Activated CD4-positive, alpha-beta T cell treated with anti-CD3 and anti-CD28 coated beads for 36 hours (primary cell): ENCODE measurements at places on chromosomes 7 and 10.
A peak's percentile ranks its signal among the peaks of the same experiment; 100 is the strongest.

- DNase-seq, result no peak
Measured at GRCh38 chr7:133061792-133062191, 20.1 kb downstream of the CHCHD3 start.

GRCh38 chr7:25646726-25647413 lies 418.6 kb upstream of the NPVF start:
- DNase-seq, result no peak

DNA sequence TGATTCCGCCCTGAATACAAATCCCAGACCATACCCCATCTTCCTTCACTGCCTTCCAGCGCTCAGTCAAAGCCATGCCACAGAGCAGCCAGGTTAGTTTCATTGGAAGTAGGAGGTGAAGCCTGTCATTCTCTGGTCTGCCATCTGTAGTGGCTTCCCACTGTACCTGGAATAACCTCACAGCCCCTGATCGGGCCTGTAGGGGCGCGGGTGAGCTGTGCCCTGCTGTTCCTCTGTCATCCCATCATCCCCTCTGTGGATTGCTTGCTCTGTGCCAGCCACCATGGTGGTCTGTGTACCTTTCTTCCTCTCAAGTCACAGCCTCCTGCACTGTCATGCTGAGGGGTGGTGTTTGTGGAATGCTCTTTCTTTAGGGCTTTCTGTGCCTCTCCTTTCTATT lies 155.1 kb downstream of the ZNF22 start:
- DNase-seq, result no peak

GRCh38 chr7:99447943-99448342 lies 9.2 kb downstream of the CPSF4 start:
- DNase-seq, result peak; percentile 27

DNA sequence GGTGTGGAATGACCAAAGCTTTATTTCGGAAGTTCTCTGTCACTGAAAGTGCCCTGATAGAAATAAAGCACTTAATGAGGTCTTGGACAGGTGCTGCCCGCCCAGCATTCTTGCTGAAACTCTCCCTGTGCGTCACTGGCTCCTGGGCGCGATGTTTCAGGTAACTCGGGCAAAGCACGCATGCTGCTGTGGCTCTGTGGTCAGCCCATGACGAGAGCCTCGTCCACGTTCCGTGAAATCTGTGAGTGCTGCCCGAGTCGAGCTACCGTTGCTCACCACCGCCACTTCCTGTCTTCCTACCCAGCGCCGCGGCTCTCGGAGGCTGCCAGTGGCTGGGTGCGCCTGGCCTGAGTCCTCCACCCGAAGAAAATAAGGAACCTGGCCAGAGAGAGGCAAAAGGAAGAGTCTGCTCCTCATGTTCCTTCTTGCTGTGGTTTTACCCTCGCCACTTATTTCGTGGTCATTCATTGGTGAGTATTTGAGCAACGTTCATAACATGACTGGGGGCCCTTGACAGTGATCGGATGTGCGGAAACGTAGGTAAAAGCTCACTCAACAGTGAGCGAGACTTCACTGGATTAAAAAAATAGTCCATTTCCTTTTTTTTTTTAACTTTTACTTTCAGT lies 95.5 kb downstream of the MAP3K8 start:
- peak; percentile 86 for DNase-seq

GRCh38 chr7:115146148-115146547 lies 224.3 kb downstream of the MDFIC start:
- DNase-seq, result no peak

DNA sequence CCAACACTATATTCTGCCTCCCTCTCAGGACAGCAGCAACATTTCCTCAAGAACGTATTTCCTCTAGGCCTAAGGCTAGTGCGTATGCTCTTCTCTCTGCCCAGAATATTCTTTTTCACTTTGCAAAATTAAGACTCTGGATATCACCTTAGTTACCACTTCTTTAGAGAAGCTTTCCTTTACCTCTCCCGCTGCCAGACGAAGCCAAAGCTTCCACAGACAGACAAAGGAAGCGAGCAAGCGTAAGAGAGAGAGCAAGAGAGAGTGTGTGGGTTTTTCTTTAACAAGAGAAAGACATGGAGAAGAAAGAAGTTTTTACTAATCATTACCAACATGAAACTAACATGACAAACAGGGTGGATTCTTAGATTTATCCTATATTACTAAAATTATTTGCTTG lies 64.1 kb downstream of the P4HA1 start:
- DNase-seq, result no peak

GRCh38 chr7:135150072-135150782 lies 2.4 kb downstream of the TMEM140 start:
- DNase-seq, result no peak

DNA sequence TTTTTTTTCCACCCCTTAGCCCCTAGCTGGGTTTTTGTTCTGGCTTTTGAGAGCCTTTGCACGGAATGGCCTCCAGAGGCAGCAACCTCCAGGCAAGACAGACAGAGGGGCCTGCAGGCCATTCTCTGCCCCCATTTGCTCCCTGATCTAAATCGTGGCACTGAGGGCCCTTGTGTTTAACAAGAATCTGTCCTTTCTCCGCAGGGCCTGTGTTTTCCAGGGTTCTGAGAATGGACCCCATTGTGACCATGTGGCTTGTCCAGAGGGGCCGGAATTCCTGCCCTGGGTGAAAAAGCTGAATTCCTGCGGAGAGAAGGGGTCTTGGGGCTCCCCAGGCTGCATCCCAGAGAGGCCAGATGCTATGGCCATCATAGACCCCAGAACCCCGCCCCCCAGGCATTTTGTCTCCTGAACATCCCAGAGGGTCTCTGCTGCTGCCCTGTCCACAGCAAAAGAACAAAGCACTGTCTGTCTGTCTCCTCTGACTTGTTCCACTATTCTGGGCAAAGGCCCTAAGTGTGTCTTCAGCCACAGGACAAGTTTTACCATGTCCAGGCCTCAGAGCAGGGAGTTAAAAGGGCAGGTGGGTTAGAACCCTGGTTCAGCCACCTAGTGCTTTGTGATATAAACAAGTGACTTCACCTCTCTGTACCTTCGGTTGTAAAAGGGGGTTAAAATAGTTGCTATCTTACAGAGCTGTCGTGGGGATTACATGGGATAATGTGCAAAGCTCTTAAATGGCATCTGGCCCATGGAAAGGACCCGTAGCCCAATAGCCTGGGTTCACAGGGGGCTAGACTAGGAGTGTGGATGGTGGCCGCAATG lies 155.6 kb downstream of the SH3PXD2A start:
- no peak for DNase-seq

DNA sequence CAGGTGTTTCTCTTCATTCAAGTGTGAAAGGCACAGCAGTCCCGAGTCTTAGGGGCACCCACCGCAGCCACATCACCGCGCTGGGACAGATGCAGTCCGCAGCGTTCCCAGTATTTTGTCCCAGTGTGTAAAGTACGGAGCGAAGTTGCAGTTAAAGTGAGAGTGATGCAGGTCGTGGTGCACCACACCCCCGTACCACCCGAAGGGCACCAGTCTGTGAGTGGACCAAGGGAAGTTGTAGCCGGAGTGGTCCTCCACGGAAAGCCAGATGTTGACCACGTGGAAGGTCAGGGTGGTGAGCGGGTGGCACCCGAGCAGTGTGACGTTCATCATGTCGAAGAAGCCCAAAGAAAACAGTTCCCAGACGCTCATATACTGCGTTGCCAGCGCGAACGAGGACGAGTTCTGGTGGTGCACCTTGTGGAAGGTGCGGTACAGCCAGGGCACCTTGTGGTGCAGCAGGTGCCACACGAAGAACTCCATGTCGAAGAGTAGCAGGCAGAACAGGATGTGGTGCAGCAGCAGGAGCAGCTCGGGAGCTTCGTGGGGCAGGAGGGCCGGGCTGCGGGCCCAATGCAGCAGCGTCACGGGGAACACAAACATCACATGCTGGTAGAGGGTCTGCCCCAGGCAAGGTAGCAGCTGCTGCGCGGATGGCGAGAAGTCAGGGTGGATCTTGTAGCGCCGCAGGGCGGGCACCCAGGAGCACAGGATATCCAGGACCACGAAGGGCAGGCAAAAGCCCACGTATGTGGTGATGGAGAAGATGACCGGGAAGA lies 526 bp downstream of the CH25H start:
- peak; percentile 48 for DNase-seq

- no peak for DNase-seq
Measured at GRCh38 chr7:142348921-142349405, 91.1 kb upstream of the PRSS58 start.

DNA sequence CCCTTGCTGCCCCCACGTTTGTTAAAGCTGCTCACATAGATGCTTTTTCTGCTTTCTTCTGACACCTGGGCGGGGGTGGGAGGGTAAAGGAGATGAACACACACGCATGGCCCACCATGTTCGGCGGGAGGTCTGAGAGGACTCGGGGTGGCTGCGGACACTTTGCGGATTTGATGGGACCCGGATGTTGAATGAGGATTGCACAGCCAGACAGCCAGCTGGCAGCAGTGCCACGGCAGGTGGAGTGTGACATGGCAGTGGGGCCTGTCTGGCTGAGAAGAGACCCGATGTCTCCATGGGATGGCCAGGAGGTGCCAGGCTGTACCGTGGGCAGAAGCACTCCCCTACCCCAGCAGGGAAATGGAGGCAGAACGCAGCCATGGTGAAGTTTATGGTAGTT lies 31.2 kb downstream of the PPP2R2D start:
- DNase-seq, result no peak

DNA sequence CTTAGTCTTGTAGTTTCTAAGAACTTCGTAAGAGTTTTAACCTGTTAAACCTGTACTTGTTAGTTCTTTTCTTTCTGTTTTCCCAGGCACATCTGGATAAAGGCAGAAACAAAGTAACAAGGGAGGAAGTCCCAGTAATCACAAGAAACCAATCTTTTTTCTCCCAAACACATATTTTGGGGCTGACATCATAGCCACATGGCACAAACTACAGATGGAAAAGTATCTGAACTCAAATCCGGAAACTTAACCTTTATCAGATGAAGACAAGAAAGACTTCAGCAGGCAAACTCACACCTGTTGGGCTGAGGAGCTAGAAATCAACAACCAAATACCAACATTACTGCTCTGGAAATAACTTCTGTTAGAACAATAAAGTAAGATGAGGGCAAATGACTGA lies 67.1 kb downstream of the CUBN start:
- DNase-seq, result no peak

- DNase-seq, result no peak
Measured at GRCh38 chr10:6567884-6568283, 12.2 kb downstream of the PRKCQ start.

DNA sequence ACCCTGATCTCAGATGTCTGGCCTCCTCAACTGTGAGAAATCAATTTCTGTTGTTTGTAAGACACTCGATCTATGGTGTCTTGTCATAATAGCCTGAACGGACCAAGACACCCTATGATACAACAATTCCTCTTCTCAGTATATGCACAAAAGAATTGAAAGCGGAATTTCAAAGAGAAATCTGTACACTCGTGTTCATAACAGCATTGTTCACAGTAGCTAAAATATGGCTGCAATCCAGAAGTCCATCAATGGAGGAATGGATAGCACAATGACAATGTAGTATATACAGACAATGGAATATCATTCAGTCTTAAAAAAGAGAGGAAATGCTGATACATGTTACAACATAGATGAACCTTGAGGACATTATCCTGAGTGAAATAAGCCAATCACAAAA lies 354.6 kb downstream of the SFMBT2 start:
- no peak for DNase-seq

- DNase-seq, result no peak
Measured at GRCh38 chr7:1087952-1088920, at the start of gene GPER1. Gene GPER1, plus strand, starts transcription at chr7:1088113. Its CDS starts 3,616 bp downstream, at chr7:1091729.

DNA sequence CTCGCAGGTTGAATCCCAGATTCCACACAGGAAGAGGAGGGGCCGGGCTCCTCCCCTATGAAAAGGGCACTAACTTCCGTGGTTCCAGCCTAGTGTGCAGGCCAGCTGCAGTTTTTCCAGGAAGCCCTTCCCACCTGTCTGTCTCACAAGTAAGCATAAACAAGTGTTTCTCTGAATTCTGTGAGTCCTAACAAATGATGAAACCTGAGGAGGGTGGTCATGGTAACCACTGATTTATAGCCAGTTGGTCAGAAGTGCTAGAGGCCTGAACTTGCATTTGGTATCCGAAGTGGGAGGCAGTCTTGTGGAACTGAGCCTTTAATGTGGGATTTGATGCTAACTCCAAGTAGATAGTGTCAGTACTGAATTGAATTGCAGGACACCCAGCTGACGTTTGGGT lies 54.7 kb upstream of the STEAP4 start:
- no peak for DNase-seq

DNA sequence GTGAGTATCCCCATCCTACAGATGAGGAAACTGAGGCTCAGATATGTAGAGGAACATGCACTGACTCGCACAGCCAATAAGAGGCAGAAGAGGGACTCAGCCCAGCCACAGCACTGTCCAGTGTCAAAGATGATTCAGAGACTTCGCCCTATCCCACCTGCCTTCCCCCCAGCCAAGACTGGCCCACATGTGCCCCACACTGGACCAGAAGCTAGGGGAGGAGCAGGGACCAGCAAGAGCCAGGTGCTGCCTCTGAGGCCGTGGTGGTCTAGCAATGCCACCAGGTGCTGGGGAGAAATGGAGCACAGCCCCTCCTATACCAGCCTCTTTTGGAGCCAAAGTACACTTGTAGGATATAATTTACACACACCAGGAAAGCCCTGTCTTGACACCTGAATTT lies 22.3 kb downstream of the GRID1 start:
- DNase-seq, result no peak

DNA sequence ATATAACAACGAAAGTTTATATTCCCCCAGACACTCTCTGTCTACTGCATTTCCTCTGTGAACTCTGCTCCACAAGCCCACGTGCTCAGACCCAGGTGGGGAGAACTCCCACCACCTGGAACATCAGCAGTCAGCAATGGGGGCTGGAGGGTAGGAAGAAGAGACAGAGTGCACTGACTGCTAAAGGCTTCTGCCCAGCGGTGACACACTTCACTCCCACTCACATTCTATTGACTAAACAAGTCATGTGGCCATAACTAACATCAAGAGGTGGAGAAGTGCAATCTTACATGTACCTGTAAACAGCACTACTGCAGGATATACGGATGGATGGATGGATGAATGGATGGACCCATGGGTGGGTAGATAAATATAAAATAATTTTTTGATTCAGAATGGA lies 122.2 kb downstream of the MPP7 start:
- peak; percentile 25 for DNase-seq

GRCh38 chr10:100076750-100077149 lies 4.9 kb downstream of the CPN1 start:
- no peak for DNase-seq

- no peak for DNase-seq
Measured at GRCh38 chr10:73876157-73876556, 1.8 kb upstream of the CAMK2G start.
